ENCODE measurements at places on chromosomes 12 and 14.
A peak's percentile ranks its signal among the peaks of the same experiment; 100 is the strongest.

GRCh38 chr14:22383515-22384166 is 205.4 kb downstream of the DAD1 start:
- no peak for DNase-seq

GRCh38 chr12:62866451-62867082 is 68.4 kb downstream of the PPM1H start:
- no peak for DNase-seq

DNA sequence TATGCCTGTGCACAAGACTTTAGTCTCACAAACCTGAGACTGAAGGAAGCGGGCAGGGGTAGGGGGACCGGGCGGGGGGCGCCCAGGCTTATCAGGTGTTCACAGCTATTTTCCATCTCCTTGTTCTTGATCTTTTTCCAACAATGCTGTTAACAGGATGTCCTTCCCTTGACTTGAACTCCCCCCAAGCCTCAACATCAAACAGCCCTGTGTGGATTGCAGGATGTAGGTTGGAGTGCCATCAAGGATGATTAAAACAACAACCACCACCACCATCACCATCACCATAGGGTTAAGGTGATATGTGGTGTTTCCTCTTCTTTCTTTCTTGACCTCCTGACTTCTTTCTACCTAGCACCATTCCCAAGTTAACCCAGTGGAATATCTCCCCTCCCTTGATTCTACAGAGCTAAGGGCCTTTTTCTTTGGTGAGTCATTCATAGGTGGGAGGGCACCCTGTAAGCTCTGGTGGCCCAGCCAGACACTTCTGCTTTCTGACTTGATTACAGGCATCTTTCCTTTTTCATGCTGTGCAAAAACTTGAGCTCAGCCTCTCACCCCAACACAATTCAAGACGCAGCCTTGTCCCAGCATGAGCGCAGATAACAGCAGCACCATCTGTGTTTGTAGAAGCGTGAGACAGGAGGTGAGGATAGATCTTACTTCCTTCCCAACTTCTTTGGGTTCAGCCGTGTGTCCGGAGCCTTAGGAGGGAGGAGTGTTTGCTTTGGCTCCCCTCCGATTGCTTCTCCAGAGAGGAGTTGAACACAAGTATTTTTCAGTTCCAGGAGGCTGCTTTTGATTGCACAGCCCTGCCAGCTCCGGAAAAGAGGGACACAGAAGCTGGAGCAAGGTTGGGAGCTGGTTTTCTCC is 26.8 kb downstream of the FLVCR2 start:
- DNase-seq: no peak

DNA sequence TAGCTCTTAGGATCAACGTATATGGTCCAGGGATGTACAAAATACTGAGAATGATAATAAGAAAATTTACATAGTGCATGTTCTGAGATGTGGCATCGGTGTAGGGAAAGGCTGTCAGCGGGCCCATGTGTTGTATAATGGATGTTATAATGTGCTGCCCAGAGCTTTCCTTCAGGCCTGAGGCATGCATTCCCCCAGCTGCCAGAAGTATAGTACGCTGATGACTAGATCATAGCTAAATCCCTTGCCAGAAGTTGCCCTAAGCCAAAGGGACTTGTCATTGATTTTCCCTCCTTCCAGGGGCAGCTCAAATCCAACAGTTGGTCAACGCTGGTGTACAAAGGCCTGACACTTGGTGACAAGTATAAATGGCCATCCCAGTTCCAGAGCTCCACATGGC is 6.5 kb upstream of the OR11G2 start:
- no peak for DNase-seq

DNA sequence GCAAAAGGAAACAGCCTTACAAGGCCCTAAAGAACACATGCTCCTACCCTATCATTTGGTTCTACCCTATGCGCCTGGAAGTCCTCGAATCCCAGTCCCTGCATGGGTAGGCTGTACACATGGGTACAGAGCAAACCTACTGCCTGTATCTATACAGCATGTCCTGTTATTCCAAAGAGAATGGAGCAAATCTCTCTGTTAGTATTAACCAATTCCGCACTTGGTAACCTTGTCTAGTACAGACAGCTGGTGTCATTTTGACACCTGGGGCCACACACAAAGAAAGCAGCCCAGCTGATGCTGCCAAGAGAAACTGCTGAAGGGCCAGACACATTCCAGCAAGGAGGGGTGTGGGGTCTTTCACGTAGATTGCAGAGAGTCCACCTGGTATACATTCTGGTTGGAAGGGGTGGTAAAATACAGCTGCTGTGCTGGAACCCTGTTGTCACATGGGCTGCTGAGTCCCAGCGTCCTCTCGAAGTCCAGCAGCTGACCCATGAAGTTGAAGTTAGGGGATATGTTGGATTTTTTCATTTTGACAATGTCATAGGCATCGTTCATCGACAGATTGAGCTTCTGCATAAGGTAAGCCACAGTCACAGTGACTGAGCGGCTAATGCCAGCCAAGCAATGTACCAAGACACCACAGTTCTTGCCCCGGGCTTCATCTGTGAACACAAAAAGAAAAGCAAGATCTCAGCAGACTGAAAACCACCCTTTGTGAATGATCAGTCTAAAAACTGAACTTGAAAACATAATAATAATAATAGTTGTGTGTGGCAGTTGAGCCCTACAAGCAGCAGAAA is 3.2 kb downstream of the DUSP6 start:
- DNase-seq: no peak

GRCh38 chr12:91952916-91953315 is 192.7 kb downstream of the BTG1 start:
- DNase-seq: no peak

DNA sequence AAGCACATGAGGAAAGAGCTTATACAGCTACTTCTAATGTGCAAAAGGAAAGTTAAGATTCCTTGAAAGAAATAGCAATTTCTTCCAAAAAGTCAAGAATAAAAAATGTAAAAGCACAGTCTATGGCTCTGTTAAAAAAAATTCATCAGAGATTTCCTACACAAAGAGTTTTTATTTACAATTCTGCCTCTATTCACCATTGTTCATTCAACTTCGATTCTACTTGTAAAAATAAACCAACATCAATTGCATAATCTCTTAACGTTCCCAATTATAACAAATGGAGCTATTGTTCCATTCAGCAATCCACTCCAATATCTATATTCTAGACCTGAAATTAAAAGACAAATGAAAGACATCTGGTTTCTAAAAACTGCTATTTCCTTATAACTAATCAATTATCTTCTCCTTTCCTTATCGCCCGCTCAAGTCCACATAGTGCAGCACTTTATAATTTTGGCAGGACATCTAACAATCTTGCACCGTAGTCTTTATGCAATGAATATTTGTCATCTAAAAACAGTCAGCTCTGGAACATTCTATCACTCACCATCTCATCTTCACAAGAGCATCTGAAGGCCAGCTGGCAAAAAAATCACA is 6.2 kb downstream of the EIF2S3B start:
- no peak for DNase-seq

- DNase-seq: no peak
Observed at GRCh38 chr12:6452245-6452943, 552 bp downstream of the TAPBPL start.

DNA sequence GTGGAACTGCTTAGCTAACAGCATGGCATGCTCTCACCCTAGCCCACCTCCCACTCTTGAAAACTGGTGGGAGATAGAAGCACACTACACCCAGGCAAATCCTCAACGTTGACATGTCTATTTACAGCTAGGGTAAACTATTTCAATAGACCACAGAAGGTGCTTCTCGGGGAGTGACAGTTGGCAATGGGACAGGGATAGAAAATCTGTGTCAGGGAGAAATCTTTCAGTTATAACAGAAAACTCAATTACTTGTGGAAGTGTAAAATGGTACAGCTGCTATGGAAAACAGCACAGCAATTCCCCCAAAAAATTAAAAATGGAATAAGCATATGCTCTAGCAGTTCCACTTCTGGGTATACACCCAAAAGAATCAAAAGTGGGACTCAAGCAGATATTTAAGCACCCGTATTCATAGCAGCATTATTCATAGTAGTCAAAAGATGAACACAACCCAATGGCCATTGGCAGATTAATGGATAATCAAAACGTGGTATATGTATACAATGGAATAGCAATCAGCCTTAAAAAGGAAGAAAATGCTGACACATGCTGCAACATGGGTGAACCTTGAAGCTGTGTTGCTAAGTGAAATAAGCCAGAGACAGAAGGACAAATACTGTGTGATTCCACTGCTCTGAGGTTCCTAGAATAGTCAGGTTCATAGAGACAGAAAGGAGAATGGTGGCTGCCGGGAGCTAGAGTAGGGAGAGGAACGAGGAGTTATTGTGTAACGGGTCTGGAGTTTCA is 92.5 kb downstream of the STAB2 start:
- DNase-seq: no peak

DNA sequence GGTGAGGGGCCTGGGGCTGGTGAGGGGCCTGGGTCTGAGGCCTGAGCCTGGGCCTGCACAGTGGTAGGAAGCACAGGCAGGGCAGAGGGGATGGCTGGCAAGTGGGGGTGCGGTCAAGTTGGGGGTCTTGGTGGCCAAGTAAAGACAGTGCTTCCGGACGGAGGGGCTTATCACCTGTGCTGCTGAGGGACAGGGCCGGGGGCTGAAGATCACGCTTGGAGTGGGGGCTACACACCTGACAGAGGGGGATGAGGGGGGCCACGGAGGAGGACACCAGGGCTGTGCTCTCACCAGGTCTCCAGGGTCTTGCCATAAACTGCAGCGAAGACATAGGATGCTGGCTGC is 12.2 kb downstream of the TEDC1 start:
- DNase-seq: no peak

GRCh38 chr12:1552911-1553491 is 41.4 kb downstream of the FBXL14 start:
- no peak for DNase-seq

DNA sequence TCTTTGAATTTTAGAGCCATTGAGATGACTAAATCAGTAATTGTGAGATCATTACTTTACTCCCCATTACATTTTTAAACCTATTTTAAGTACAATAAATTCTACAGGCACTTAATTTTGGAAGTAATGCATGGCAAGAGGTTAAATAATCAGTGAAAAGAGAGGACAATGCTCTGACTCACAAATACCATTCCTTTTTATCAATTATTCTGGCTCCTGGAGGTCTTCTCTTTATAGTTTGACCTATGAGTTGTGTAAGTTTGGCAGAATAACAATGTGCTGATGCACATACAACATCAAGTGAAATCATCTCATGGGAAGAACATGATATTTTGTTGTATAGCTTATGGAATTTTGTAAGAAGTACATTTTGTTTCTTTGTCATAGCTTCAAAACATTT is 166.7 kb downstream of the TMTC3 start:
- DNase-seq: no peak

DNA sequence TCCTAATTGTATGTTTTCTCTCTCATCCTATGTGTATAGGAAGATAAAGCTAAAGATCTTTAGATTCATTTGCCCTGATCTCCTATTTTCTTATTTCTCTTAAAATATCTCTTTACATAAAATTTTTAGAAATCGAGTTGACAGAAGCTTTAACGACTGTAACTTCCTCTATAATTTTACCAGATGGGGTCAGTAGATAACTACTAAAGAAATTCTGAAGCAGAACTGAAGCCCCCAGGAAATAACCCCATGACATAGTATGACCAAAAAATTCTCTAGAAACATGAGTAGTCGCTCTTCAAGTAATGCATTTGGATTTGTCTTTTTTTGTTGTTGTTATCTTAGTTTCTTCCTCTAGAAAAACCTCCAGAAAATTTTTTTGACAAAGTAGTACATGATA is 288.0 kb downstream of the ERC1 start:
- no peak for DNase-seq

GRCh38 chr12:67710582-67710981 is 62.0 kb downstream of the DYRK2 start:
- DNase-seq: peak; percentile 1

- DNase-seq: no peak
Observed at GRCh38 chr12:81468206-81468605, 290.9 kb downstream of the PPFIA2 start.

DNA sequence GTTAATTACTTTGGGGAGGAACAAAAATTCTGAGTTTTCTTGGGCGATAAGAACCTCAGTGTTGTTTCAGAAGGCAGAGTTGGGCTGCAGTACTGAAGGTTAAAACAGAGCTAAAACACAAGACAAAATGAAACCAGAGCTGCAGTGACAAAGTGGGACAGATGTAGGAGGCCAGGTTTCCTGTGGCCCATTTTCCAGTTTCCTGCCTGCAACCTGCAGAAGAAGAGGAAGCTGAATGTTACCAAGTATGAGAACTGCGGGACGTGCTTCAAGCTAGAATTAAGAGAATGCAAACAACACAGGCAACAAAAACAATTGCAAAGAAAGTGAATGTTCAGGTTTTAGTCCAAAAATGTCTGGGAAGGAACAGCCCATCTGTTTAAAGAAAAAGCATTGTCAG is 17.8 kb downstream of the ELK3 start:
- no peak for DNase-seq

DNA sequence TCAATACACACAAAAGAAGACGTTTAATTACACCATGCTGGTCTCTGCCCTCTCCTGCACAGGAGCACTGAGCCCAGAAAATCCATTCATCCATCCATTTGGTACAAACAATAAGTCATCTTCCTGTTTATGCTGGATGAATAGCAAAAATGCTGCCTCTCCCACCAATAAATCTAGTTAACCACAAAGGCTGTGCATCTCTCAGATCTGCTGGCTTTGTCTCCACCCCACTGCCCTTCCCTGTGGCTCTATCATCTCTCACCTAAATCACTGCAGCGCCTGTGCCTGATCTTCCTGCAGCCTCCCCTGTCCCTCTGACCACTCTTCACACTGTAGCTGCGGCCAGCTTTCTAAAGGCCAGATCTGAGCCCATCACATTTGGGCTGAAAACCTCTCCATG is 72.9 kb upstream of the DDX11 start:
- DNase-seq: no peak

- no peak for DNase-seq
Observed at GRCh38 chr14:57656853-57657252, 163.2 kb upstream of the CCDC198 start.

DNA sequence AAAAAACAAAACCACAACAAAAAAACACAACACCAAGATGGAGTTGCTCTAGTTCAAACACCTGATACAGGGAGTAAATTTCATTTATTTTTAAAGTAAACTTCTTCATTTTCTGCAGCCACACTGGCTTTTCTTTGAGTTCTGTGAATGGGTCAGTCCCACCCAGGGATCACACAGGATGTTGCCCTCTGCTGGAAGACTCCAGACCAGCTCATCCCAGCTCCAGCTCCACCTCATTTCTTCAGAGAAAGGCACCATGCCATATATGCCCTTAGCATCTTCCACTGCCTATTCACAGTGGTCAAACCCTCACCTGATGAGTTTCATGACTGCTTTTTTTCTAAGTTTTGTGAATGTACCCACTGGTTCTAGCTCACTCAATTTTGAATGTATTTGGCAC is 8.0 kb downstream of the GLIPR1 start:
- no peak for DNase-seq

DNA sequence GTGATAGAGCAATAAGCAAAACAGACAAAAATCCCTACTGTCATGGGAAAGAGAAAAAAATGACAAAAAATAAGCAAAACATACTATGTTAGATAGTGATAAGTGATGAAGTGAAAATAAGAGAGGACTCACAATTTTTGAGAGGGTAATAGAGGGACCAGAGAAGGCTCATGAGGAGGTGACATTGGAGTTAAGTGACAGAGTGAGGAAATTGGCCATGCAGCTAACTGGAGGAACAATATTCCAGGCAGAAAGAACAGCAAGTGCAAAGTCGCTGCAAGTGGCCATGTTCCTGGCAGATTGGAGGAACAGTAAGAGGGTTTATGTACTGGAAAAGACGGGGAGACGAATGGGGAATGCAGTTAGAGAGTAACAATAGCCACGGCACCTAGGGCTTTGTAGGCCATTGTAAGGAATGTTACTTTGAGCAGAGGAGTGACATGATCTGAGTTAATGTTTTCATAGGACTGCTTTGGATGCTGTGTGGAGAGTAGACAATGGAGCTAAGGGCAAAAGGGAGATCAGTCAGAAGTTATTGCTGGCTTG is 1.4 kb upstream of the SAV1 start:
- DNase-seq: no peak

Measured in activated CD4-positive, alpha-beta T cell treated with anti-CD3 and anti-CD28 coated beads, Interleukin-2, Interleukin-4, amounts not matched to agents 100 ng/mL and 50 ng/mL, durations not matched to agents 16 hours and 8 hours (primary cell).